SK-N-SH (cell line): ENCODE measurements at places on chromosomes 2 and 18.
A peak's percentile ranks its signal among the peaks of the same experiment; 100 is the strongest.

DNA sequence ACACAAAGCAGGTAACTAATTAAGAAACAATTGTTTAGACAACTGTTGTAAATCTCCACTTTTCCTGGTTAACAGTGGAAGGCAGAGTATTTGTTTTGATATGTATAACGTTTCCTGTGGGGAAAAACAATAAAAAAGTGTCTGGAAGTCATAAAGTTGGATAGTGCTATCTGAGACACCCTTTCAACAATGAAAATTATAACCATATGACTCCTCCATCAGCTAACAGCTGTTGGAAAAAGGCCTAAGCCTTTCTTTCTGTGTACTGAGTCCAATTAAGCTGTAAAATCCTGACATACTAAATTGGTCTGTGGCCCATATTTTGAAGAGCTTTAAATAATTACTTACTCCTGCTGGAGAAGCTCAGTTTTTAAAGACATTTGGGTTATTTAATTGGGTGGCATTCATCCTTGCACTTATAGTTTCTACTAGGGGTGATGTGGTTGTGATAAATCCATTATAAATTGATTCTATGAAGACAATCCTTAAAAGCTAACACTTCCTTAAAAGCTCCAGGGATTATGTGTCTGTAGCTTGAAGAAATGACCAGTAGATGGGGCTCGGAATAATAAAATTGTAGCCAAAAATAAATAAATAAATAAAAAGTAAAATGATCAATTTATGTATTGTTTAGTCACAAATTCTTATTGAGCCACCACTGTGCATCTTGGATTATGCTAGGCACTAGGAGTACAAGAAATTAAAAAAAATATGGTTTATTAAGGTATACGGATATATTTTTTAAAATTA is 698.1 kb upstream of the NXPH2 start:
- DNase-seq = no peak

GRCh38 chr18:22827216-22827615 is 105.9 kb upstream of the RBBP8 start:
- no peak for DNase-seq

DNA sequence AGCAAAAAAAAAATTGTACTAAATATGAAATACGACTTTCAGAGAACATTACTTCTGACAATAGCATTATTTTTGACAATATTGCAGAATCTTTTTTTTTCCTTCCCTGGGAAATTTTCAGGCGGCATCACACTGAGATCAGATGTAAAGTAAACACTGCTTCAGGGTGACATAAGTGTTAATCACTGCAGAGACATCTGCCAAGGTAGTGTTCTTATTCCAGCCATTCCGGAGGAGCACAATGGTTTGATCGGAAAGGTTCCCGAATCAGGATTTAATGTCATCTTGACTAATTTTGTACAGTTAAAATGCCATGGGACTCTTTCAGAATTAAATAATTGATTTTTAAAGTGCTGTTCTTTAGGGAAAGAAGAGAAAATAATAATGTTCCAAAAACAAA is 56.7 kb upstream of the ZNF236 start:
- DNase-seq = no peak

DNA sequence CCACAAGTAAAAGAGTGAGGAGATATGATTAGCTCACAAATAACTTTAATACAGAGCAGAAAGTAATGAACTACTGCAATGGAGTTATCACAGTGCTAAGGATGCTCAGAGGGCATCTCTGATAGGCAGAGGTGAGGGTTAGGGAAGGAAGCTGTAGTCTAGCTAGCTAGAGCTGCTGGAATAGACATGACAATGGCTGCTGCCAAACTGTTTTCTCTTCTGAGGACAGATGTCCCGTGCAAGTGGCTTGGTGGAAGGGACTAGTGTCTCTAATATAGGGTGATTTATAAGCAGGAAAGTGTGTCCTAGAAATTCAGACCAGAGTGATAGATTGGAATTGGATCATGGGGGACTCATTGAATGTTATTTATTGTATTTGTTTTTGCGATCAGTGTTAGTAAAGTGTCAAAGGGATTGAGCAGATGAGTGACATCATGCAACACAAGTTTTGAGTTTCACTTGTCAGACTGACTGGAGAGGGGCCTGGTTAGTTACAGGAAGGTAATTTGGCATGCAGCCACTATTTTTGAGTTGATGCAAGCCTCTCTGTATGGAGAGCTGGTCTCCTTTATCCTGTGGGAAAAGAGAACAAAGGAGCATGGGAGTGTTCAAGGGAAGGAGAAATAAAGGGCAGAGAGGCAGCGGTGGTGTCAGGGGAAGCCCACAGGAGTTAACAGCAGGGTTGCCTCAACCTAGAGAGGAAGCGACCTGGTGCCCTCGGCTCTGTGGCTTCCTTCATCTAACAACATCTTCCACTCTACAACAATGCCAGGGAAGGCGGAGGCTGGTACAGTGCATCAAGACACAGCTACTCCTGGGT is 1.9 kb downstream of the CTLA4 start:
- DNase-seq = no peak

GRCh38 chr2:196453613-196454047 is 185.9 kb upstream of the CCDC150 start:
- peak; percentile 34 for DNase-seq

GRCh38 chr2:52597346-52597745 is 1170.3 kb upstream of the CHAC2 start:
- no peak for DNase-seq

- DNase-seq = no peak
Observed at GRCh38 chr2:207035875-207036274, 96.6 kb downstream of the CPO start.
